ENCODE measurements at places on chromosomes 4 and X. TPM values are rescaled to one million over a fixed set of nuclear protein-coding genes. Genes with fewer than 3 reads are reported as not detected.

DNA sequence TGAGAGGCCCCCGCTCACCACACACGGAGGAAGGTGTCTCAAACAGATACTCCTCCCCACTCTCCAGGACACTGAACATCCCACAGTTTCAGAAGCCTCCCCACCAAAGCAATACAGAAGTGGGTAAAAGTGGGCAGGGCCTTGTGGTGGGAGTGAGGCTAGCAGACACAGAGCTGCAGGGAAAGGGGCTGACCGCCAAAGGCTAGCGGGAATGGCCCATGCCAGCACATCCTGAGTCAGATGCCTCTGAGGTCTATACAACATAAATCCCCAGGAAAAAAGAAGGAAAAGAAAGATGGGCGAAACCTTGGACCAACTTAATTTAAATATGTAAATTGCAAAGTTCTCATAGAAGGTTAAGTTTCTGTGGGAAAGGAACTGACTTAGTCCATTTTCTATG is 21.9 kb upstream of the ARHGAP10 start:
- no peak for DNase-seq
- no peak overlapping the region for H3K27ac ChIP-seq
- H3K36me3 ChIP-seq, result no peaks in the 10 kb centered on the region
- no peaks in the 10 kb centered on the region for H3K27me3 ChIP-seq
- H3K4me3 ChIP-seq, result no peak overlapping the region

- no peak overlapping the region for H3K27ac ChIP-seq
- DNase-seq, result no peak
- H3K36me3 ChIP-seq, result peaks cover 2% of the 10 kb centered on the region
- no peak overlapping the region for H3K4me3 ChIP-seq
- H3K4me1 ChIP-seq, result no peaks in the 10 kb centered on the region
Observed at GRCh38 chrX:15723887-15724517, 14.1 kb upstream of the CA5B start.

DNA sequence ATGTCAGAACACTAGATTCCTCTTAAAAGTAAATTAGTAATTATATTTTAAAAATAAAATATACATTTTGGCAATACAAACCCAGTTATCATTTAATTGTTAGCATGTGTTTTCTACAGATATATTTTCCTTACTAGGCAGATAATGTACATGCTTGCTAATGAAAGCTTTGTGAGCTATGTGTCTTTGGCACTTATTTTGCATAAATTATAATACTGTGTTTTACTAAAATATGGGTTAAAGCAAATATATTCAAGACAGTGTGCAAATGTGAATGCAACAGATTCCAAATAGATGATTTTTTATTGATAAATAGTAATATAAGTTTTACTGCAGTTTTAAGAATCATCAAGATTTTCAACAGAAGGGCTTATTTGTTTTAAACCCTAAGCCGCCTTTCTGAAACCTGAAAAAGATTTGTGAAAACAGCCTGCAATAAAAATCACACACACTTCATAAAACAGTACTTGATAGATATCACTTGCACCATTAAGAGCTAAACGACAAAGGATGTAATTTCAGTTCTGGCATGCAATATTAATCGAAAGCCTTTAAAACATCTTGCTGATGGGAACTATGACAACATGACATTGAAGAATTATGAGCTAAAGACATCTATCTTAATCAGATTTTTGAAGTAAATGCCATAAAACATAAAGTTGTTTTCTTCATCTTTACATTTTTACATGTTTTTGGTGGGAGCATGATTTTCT is 333.3 kb downstream of the DCTD start:
- no peak overlapping the region for H3K27ac ChIP-seq
- no peaks in the 10 kb centered on the region for H3K4me1 ChIP-seq
- H3K27me3 ChIP-seq, result no peaks in the 10 kb centered on the region
- H3K36me3 ChIP-seq, result no peaks in the 10 kb centered on the region
- no peak for DNase-seq
- no peak overlapping the region for H3K4me3 ChIP-seq

DNA sequence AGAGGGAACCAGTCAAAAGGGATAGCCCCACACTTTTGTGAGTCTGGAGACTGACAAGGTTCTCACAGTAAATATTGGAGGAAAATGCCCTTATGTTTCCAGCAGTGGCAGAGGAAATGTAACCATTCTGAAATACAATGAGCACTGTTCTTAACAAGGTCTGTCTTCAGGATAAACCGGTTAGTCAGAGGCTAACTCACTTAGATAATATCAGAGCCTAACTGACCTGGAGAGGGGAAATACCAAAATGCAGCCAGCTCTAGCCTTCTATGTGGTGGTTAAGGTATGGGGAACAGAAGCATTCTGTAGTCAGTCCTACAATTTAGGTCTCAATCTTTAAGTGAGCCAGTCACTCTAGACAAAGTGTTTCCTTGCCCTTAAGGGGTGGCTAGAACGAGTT is 70.8 kb downstream of the TBCK start:
- DNase-seq, result no peak
- H3K4me3 ChIP-seq, result no peak overlapping the region
- H3K36me3 ChIP-seq, result peaks cover 56% of the 10 kb centered on the region

GRCh38 chrX:10512258-10512657 is 108.1 kb downstream of the MID1 start:
- no peak overlapping the region for H3K4me3 ChIP-seq
- H3K4me1 ChIP-seq, result no peaks in the 10 kb centered on the region
- H3K27me3 ChIP-seq, result no peaks in the 10 kb centered on the region
- DNase-seq, result no peak
- H3K27ac ChIP-seq, result no peak overlapping the region

DNA sequence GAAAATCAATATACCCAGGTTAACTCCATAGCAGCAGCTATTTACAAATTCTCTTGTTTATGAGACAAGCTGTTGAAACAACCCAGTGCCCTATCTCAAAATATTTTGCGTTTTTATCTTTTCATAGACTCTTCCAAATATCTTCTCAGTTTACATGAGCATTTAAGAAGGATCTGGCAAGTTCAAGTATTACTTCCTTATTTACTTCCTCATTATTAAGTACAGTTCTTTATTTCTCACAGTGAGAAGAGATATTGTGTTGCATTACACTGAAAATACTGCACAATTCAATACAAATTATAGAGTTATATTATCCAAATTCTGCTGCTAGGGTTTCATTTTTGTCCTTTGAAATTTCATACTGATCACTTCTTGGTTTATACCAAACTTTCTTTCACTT is 43.6 kb upstream of the UCP1 start:
- no peak overlapping the region for H3K27ac ChIP-seq
- no peaks in the 10 kb centered on the region for H3K27me3 ChIP-seq
- H3K4me3 ChIP-seq, result no peak overlapping the region
- H3K36me3 ChIP-seq, result no peaks in the 10 kb centered on the region

DNA sequence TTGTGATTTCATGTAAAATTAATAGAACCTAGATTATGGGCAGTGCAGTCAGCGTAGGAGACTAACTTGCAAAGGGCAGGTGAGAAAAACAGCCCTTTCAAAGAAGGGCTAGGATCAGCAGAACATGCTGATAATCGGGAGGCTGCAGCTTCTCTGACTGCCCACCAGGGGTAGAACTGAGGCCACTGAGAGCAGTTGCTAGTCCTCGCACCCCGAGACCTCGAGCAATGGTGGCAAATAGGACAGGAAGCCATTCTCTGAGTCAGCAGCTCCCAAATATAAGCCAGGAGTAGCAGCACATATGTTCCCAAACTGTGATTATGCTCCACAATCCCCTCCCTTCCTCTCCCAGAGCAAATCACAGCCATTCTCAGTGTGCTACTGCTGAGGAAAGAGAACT is 186.5 kb downstream of the MSL3 start:
- H3K27me3 ChIP-seq, result peaks cover 9% of the 10 kb centered on the region
- no peak overlapping the region for H3K4me3 ChIP-seq
- no peaks in the 10 kb centered on the region for H3K36me3 ChIP-seq
- DNase-seq, result no peak

- H3K4me1 ChIP-seq, result no peaks in the 10 kb centered on the region
- DNase-seq, result no peak
- H3K27me3 ChIP-seq, result no peaks in the 10 kb centered on the region
- no peak overlapping the region for H3K27ac ChIP-seq
Observed at GRCh38 chr4:117514391-117515175, 429.2 kb upstream of the TRAM1L1 start.

The LRP2BP gene
- 2.4 TPM for total RNA-seq

The SPANXD gene
- not detected for total RNA-seq

The SSX1 gene
- not detected for total RNA-seq

The FHL1 gene
- 2,127 TPM for total RNA-seq

Data from heart left ventricle (tissue), 16 donors.